ENCODE measurements at places on chromosomes 7 and 10.

- no peak overlapping the region for H3K27ac ChIP-seq
- no peak overlapping the region for H3K4me3 ChIP-seq
- no peaks in the 10 kb centered on the region for H3K27me3 ChIP-seq
- DNase-seq: no peak
- no peaks in the 10 kb centered on the region for H3K4me1 ChIP-seq
- H3K36me3 ChIP-seq: no peaks in the 10 kb centered on the region
Observed at GRCh38 chr7:126065766-126066165, 1136.1 kb upstream of the POT1 start.

- DNase-seq: no peak
- H3K36me3 ChIP-seq: no peaks in the 10 kb centered on the region
- no peaks in the 10 kb centered on the region for H3K27me3 ChIP-seq
Observed at GRCh38 chr7:92783260-92784201, 52.8 kb downstream of the CDK6 start.

GRCh38 chr10:81866753-81867152, 8.2 kb upstream of the NRG3 start:
- no peak for DNase-seq
- H3K27me3 ChIP-seq: peaks cover 9% of the 10 kb centered on the region
- no peaks in the 10 kb centered on the region for H3K4me1 ChIP-seq
- H3K36me3 ChIP-seq: no peaks in the 10 kb centered on the region

GRCh38 chr7:104894726-104895521, 119.1 kb upstream of the KMT2E start:
- H3K36me3 ChIP-seq: no peaks in the 10 kb centered on the region
- H3K27me3 ChIP-seq: no peaks in the 10 kb centered on the region
- H3K27ac ChIP-seq: no peak overlapping the region
- H3K4me1 ChIP-seq: no peaks in the 10 kb centered on the region
- H3K4me3 ChIP-seq: no peak overlapping the region

DNA sequence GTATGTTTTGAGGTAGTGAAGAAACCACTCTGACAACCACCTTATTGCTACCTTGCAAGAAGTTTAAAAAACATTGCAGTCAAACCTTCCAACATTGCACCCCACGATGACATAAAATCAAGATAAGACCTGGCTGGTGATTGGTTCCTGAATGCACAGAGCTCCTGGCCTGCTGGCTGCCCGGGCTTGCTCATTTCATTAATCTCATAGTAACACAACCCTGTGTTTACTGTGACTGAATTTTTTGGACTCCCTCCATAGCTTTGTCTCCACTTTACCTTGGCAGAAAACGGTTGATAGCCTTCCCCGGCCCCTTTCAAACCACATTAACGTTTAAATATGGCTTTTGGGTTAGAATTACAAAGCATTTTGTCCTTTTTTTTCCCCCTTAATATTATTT, 27.5 kb downstream of the VWA2 start:
- no peak overlapping the region for H3K27ac ChIP-seq
- no peaks in the 10 kb centered on the region for H3K4me1 ChIP-seq
- no peaks in the 10 kb centered on the region for H3K36me3 ChIP-seq

GRCh38 chr7:8143151-8143874, 118.7 kb downstream of the ICA1 start:
- H3K4me3 ChIP-seq: peak overlapping the region; percentile 27
- no peaks in the 10 kb centered on the region for H3K36me3 ChIP-seq
- H3K27me3 ChIP-seq: no peaks in the 10 kb centered on the region

- no peaks in the 10 kb centered on the region for H3K36me3 ChIP-seq
- no peak for DNase-seq
- no peak overlapping the region for H3K27ac ChIP-seq
- H3K27me3 ChIP-seq: no peaks in the 10 kb centered on the region
Observed at GRCh38 chr10:29280488-29280840, 8.4 kb upstream of the LYZL1 start.

- H3K36me3 ChIP-seq: no peaks in the 10 kb centered on the region
- peaks cover 7% of the 10 kb centered on the region for H3K4me1 ChIP-seq
- H3K27ac ChIP-seq: no peak overlapping the region
- DNase-seq: peak; percentile 73
- no peak overlapping the region for H3K4me3 ChIP-seq
Observed at GRCh38 chr7:2670720-2671391, 17.1 kb upstream of the AMZ1 start.

GRCh38 chr10:78531088-78531487, 497.4 kb downstream of the RPS24 start:
- no peaks in the 10 kb centered on the region for H3K36me3 ChIP-seq
- no peaks in the 10 kb centered on the region for H3K4me1 ChIP-seq
- peaks cover 4% of the 10 kb centered on the region for H3K27me3 ChIP-seq
- no peak overlapping the region for H3K4me3 ChIP-seq
- H3K27ac ChIP-seq: no peak overlapping the region

GRCh38 chr7:100088095-100088620, 611 bp upstream of the COPS6 start:
- H3K36me3 ChIP-seq: peaks cover 29% of the 10 kb centered on the region
- peak overlapping the region; percentile 86 for H3K27ac ChIP-seq
- no peak for DNase-seq
- H3K4me3 ChIP-seq: peak overlapping the region; percentile 92
- H3K27me3 ChIP-seq: no peaks in the 10 kb centered on the region
- H3K4me1 ChIP-seq: peaks cover 22% of the 10 kb centered on the region

DNA sequence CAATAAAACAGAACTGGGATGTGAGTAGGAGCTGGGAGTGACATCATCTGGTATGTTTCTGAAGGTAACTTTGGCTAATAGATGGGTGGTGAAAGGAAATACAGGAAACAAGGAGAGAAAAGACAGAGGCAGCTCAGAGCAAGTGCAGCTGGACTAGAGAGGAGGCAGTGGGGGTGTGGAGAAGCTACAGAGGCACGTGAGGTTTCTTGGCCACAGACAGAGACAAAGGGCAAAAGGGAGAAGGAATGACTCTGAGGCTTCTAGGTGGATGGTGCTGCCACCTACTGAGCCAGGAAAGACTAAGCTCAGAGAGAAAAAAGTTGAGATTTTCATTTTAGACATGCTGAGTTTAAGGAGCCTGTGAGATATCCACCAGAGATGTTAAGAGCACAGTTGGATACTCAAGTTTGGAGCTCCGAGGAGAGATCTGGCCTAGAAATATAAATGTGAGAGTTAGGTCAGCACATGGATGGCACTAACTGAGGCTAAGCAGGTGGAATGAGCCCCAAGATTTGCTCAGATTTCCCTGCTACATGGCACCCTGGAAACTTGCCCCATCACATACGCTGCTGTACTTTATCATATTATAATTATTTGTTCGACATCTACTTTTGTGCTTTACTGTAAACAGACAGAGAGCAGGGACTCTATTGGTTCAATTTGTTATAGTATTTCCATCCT, 293.0 kb upstream of the IMMP2L start:
- H3K27me3 ChIP-seq: no peaks in the 10 kb centered on the region
- H3K27ac ChIP-seq: no peak overlapping the region
- no peaks in the 10 kb centered on the region for H3K4me1 ChIP-seq
- H3K4me3 ChIP-seq: no peak overlapping the region

DNA sequence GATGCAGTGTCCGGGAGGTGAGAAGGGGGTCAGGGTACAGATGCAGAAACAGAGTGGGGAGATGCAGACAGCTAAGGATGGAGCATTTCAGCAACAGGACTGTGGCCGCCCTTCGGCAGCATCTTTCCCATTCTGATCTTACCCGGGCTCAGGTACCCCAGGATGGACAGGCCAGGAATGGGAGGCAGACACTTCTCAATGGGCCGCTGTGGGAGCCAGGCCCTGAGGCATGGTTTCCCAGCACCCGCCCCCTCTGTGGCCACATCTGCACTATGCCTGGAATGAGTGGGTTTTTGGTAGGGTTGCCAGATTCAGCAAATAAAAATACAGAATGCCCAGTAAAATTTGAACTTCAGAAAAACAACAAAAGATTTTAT, 105.2 kb upstream of the CTBP2 start:
- no peak overlapping the region for H3K4me3 ChIP-seq
- H3K4me1 ChIP-seq: no peaks in the 10 kb centered on the region
- DNase-seq: no peak
- no peaks in the 10 kb centered on the region for H3K27me3 ChIP-seq
- no peak overlapping the region for H3K27ac ChIP-seq

- DNase-seq: no peak
- H3K27ac ChIP-seq: no peak overlapping the region
- no peaks in the 10 kb centered on the region for H3K36me3 ChIP-seq
- no peaks in the 10 kb centered on the region for H3K4me1 ChIP-seq
Observed at GRCh38 chr7:18975689-18976280, 141.7 kb downstream of the TWIST1 start.

GRCh38 chr10:28858646-28859045, 181.3 kb downstream of the BAMBI start:
- H3K27ac ChIP-seq: no peak overlapping the region
- no peaks in the 10 kb centered on the region for H3K36me3 ChIP-seq

DNA sequence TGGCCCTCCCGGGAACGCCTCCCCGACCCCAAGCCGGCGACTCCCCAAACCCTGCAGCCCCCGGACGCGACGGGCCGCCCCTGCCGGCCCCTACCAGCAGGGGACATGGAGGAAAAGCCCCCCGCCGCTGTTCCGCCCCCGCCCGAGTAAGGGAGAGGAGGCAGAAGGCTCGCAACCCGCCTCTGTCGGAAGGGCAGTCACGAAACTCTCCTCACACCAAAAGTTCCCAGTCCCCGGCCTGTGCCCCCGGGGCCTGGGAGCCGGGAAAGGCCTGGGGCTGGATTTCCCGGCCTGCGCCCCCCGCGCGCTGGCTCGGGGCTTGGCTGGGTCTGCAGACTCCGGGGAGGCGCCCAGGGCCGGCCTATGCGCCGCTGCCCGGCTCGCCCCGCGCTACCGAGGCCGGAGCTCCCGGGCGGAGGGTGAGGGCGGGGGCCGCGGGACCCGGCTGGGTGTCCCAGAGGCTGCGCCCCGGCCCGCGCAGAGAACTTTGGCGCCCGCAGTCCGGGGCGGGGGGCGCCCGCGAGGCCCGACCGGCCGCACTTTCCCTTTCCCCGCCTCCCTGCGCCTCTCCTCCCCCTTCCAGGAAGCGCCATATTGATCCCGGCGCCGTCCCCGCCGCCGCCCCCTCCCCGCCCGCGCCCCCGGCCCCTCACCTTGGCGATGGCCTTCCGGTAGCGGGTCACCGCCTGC, 728 bp downstream of the PARD3 start:
- H3K27me3 ChIP-seq: peaks cover 49% of the 10 kb centered on the region
- H3K4me1 ChIP-seq: peaks cover 9% of the 10 kb centered on the region
- H3K36me3 ChIP-seq: no peaks in the 10 kb centered on the region

GRCh38 chr7:157077021-157077420, 61.7 kb upstream of the UBE3C start:
- no peak overlapping the region for H3K4me3 ChIP-seq
- no peak for DNase-seq
- no peaks in the 10 kb centered on the region for H3K36me3 ChIP-seq
- no peak overlapping the region for H3K27ac ChIP-seq

GRCh38 chr7:24241206-24241605, 42.8 kb upstream of the NPY start:
- no peak overlapping the region for H3K4me3 ChIP-seq
- no peaks in the 10 kb centered on the region for H3K36me3 ChIP-seq
- peaks cover 12% of the 10 kb centered on the region for H3K27me3 ChIP-seq
- no peaks in the 10 kb centered on the region for H3K4me1 ChIP-seq
- H3K27ac ChIP-seq: no peak overlapping the region

Data from CD4-positive, alpha-beta T cell (primary cell).